ENCODE measurements at places on chromosomes 3 and 15.

DNA sequence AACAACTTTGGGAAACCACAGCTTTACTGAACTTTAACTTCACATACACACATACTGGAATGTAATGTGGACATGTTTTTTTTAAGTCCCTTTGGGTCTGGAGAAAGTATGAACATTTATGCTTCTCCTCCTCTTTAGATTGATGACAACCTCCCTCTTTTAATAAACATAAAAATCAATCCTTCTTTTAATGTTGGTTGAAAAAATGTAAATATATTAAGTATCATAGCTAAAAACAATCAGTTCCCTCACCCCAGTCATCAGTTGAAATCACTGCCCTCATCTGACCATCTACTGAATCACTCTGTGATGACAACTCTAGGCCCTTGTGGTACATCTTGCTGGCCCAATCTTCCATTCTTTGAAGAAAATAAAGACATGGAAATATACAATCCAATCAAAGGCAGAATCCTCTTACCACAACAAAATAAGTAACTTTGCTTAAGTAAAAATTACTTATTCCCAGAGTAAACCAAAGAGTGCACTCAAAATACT, 6.4 kb downstream of the AAGAB start:
- no peak for DNase-seq

GRCh38 chr3:14772533-14773138, 46.1 kb upstream of the FGD5 start:
- no peak for DNase-seq

DNA sequence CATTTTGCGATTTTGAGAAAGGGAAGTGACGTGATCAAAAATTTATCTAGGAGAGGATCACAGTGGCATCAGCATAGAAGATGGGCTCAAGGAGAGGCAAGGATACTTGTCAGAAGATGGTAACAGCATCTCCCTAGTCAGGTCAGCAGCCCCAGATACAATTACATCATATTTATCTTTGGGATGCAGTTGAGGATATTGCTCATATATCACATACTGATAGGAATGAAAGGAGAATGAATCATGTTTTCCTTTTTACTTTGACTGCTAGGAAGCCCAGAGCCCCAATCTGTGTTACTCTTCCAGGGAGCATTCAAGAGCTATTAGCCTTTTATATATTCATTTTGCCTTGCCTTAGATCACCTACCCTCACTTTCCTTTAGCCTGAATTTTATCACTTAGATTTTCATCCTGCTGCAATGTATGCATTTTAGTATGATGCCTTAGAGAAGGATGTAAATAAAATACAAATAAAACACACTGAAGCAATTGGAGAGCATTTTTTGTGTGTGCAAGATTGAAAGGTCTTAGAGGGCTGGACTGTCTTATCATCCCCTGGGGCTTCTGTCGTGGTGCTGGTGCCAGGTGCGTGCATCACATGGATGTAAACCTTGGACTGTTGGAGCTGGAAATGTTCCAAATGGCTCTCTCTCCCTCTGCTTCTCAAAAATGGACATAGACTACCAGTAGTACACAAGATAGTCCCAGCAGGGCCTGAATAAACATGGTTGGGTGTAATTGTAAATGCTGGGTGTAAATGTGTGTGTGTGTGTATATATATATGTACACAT, 40.3 kb downstream of the CORO2B start:
- DNase-seq: no peak

DNA sequence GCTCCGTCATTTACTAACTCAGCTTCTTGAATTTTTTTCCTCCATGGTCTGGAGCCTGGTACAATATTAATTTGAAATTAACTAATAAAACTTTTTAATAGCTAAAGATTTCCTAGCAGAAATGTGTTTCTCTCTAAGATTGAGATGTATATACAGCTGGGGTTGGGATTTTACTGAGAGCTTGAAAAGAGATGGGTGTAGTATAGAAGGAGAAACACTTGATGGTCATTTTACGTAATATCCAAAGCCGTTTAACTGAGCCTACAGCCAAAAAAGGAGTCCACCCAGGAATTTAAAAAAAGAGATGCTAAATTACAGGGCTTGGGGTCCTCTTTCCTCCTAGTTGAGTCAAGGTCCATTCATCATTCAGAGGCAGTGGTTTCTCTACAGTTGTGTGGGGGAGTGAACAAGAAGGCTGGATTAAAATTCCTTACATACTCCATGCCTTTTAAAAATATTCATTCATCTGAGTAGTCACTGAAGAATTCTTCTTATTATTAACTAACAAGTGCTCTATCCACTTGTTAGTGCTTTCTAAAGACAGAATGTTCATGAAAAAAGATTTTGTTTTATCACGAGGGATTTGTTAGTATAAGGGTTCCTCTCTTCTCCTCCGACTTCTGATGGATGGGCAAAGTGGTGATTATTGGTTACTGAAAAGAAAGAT, 255.3 kb upstream of the IL12A start:
- DNase-seq: peak; percentile 19

DNA sequence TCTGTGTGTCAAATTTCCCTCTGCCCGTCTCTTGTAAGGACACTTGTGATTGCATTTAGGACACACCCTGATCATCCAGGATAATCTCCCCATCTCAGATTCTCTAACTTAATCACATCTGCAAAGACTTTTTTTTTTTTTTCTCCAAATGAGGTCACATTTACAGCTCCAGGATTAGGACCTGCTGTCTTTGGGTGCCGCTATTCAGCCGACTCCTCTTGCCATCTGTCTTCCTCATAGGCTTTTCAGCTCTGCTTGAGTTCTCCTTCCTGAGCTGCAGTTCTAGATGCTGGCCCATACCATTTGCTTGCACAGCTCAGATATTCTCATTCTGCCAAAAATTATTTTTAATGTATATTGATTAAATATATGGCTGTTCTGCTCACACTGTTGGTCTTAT, 94.3 kb upstream of the TLE3 start:
- no peak for DNase-seq

GRCh38 chr3:186530415-186530814, 13.8 kb downstream of the CRYGS start:
- no peak for DNase-seq

Measured in amniotic stem cell (primary cell).